Fibroblast of skin of scalp (primary cell): ENCODE measurements at places on chromosomes 12 and 14.

GRCh38 chr12:116066381-116067230, 210.9 kb downstream of the MED13L start:
- peak; percentile 57 for DNase-seq

DNA sequence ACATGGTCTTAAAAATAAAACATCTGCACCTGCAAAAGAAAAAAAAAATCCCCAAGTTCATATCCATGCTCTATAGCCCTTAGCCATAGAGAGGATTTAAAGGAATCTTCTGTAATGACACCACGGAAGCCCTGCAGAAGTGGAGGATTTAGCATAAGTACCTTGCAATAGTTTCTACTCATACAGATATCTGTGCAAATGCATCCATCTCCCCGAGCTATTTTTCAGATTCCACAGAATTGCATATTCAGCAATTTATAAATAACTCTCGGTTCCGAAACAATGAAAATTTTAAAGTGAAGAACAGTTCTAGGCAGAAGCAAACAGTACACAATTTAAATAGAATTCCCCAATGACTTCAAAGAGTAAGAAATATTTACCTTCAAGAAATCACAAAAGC, 424 bp downstream of the IGF1 start:
- no peak for DNase-seq

DNA sequence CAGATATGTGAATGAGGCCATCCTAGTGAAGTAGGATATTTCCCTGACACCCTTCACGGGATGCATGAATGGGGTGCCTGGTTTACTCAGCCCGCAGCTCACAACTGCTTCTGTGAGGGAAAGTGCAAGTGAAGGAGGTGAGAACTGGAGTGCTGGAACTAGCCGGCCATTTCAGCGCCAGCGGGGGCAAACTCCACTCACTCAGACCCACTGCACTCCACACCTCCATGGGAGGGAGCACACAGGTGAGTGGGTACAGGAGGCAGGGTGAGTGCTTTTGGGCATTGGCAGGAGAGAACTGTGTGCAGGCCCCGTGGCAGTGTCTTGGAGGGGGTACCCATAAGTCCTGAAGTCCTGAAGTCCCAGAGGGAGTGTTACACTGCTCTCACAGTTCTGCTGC, 1008.4 kb downstream of the SLC6A15 start:
- DNase-seq, result no peak

- DNase-seq, result no peak
These were observed 1367.3 kb upstream of the FLRT2 start for GRCh38 chr14:84162633-84163032.

- DNase-seq, result no peak
These were observed 560.0 kb downstream of the SNAPC1 start for GRCh38 chr14:62322216-62322615.

GRCh38 chr14:52043690-52044089, 25.2 kb downstream of the NID2 start:
- peak; percentile 51 for DNase-seq

GRCh38 chr14:69573831-69574262, 824 bp downstream of the CCDC177 start:
- no peak for DNase-seq

GRCh38 chr14:92453691-92454090, 59.9 kb upstream of the RIN3 start:
- DNase-seq, result no peak

- DNase-seq, result no peak
These were observed 458.8 kb upstream of the SOX5 start for GRCh38 chr12:24408305-24408704.

GRCh38 chr12:68565391-68565903, 45.3 kb upstream of the RAP1B start:
- DNase-seq, result peak; percentile 86

GRCh38 chr14:24185026-24185425, 3.6 kb downstream of the IPO4 start:
- DNase-seq, result no peak

DNA sequence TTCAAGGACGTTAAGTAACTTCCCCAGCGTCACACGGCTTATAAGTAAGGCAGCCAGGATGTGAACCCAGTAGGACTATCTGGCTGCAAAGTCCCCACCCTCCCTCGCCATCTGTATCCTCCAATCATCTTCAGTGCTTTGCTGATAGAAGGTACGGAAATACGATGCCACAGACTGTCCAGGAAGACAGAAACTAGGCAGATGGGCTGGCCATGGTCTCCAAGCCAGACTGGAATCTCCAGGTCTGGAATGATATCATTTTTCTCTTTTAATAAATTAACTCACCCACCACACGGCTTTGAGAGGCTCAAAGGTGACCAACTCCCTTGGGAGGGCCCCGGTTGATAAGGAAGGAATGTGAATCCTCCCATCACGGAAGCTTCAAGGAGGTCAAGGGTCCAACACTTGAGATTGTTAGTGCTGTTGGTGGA, 16.3 kb upstream of the BDKRB1 start:
- DNase-seq, result no peak

DNA sequence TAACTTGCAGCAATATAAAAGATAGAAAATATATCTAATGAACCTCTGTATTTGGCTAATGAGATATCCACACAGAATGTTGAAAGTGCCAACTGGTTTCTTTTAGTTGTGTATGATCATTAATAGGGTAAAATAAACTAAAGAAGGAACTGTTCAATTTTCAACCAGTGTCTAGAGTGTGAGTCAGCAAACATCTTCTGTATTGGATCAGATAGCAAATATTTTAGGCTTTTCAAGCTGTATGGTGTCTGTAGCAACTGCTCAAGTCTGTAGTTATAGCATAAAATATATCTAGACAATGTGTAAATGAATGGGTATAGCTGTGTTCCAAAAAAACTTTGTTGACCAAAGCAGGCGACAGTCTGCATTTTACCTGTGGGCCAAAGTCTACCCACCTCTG, 23.5 kb upstream of the NOVA1 start:
- DNase-seq, result peak; percentile 61

DNA sequence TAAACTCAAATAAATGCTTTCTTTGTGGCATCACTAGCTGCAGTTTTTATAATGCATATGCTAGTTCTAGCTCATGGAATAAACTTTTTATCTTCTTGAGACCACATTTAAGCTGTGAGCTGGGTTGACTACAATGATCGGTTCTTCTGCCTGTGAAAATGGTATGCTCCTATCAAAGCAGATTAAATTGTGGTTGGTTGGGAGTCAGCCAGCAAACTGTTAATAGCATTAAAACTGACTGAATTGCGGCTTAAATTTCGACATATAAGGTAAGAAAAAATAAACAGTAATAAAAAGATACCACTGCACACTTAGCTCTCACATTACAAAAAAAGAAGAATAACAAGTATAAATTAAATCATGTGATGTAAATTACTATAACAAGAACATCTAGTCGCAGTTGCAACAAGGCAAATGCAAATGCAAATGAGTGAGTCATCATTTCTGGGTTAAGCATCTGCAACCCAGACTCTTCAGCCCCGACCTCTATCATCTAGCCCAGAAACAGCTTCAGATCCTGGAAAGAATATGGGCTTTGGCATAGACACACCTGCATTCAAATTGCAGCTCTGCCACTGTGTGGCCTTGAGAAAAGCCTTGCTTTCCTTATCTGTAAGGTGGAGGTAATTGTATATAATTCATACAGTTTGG, 19.8 kb upstream of the DHRS7 start:
- no peak for DNase-seq

DNA sequence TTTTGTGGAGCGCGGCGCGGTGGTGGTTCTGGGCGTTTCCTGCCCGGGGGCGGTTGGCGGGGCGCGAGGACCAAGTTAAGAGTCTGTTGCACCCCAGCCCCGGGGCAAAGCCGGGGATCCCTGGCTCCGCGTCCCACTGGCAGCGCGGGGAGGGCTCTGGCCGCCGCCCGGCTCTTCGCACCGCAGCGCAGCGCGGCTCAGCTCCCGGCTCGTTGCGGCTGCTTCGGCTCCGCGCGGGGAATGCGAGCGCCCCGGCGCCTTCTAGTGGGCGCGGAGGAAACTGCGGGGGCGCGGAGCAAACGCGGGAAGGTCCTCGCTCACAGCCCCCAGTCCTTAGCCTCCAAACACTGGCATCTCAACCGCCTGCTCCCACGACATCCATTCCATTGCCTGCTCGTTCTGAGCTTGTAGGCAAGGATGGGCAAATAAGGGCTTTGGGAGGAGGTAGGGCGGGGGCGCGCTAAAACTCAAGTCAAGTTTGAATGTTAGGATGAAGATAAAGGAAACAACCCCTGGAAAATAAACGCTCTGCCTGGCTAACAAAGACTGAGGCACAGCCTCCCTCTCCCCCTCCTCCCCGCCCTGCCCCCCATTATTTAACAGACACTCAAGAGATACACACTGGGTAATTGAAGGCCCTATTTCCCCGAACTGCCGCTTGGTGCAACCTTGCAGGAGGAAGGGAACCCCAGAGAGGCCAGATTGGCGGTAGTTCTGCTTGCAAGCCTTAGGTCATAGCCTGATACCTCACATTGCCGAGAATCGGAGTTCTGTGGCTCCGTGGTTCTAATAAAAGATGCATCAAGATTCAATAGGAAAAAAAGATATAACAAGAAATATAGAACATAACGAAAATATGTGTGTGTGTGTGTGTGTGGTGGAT, at the start of gene B4GALNT1:
Gene B4GALNT1 (minus strand): TSS at position 244 of the 883 bp plus-strand sequence. CDS start 1,069 bp downstream, outside the sequence.
- peak; percentile 61 for DNase-seq

DNA sequence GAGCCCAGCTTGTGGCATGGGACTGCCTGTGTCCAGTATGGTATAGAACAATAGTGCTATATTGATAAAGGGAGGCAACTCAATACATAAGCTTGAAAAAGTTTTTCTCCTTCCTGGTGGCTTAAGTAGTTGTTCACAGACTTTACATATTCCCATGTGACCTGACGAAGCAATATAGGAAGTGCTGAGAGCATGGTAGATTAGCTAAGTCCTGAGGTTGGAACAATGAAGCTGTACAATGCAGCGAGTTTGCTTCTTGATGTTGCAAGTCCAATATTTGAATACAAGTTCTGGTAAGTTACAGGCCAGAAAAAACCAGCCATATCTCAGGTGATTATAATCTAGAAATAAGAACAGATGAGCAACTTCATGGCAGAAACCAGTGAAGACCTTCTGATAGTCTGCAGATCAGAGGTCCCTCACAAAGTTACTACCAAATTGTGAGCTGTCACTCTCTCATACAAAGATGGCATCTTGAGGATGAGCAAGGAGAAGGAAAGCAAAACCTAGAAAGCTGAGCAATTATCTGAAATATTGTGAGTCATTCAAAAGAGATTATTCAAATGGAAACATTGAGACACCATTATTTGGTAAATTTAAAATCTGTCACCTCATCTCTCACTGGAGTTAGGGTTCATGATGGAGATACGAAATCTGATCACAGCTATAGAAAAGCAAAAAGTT, 72.9 kb upstream of the BTG1 start:
- DNase-seq, result no peak

DNA sequence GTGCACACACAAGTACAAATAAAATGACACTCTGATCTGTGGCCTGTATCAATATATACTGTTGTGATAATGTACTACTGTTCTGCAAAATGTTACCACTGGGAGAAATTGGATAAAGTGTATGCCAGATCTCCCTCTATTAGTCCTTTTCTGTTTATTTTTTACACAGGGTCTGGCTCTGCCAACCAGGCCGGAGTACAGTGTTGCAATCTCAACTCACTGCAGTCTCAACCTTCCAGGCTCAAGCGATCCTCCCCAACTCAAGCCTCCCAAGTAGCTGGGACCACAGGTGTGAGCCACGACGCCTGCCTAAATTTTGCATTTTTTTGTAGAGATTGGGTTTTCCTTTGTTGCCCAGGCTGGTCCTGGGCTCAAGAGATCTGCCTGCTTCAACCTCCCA, 1.9 kb downstream of the NT5DC3 start:
- no peak for DNase-seq

DNA sequence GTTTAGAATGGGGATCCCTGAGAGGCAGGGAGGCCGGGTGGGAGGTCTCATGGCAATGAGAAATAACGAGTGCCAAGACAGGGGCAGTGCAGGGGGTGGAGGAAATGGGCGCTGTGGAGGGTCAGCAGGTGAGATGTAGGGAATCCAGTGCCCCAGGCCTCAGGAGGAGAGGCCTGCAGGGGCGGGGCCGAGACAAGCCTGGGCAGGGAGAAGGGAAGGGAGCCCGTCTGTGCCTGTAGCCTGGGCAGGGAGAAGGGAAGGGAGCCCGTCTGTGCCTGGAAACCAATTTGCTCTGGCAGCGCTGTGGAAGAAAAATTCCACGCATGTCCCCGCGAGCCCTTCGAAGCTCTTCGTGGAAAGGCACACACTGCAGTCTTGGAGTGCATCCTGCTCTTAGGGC, 10.6 kb upstream of the NCOR2 start:
- no peak for DNase-seq

- no peak for DNase-seq
These were observed 146.7 kb downstream of the TSPAN9 start for GRCh38 chr12:3223601-3224529.

- DNase-seq, result no peak
These were observed 1.4 kb downstream of the NIN start for GRCh38 chr14:50829489-50830043.

- DNase-seq, result no peak
These were observed 82.3 kb downstream of the RGS6 start for GRCh38 chr14:72014486-72014885.

DNA sequence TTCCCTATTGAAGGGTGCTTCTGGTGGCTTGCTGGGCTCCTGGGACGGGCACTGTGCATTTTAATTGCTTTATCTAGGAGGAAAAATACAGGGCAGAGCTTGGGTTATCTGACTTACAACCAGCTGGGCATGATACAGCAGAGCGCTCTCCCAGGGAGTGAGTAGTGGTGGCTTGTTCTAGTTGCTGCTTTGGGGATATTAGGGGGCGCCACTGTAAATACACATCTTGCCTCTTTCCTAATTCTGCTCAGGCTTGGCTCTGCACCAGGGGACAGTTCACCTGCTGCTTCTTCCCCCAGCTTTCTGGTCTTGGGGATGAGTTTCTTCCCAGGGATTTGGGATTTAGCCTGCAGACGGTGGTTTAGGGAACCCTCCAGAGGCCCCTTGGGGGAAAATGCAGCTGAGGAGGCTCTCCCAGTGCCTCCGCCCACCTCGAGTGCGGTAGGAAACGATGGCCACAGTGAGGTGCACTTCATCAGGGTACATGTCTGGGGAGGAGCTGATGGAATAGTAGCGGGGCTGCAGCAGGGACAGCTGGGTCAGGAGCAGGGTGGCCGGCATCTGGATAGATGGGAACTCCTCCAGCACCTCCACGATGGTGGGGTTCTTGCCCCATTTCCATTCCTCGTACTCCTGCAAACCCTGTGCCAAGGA, 36.9 kb upstream of the FBXO21 start:
- no peak for DNase-seq

GRCh38 chr14:96734076-96734622, 63.0 kb upstream of the VRK1 start:
- no peak for DNase-seq

- no peak for DNase-seq
These were observed 147.1 kb upstream of the PLEKHA5 start for GRCh38 chr12:18982226-18982949.

GRCh38 chr14:103113774-103114173, 9.5 kb upstream of the TNFAIP2 start:
- no peak for DNase-seq

- peak; percentile 41 for DNase-seq
These were observed 126.4 kb downstream of the ATP23 start for GRCh38 chr12:58067610-58068387.

DNA sequence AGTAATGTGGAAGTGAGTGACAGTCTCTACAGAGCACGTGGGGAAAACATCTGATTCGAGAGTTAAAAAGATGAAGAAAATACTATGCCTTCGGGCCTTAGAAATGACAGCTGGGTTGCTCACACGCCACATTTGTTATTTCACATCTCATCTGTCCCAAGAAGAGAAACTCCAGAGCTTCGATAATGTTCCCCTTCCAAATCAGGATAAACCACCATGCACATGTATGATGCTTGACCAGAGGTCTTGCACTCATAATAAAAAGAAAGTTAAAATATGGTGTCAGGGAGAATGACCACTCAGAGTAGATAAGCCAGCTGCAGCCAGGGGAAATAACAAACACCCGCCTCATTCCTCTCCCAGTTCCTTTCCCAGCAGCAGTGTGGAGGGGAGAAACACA, 34.6 kb downstream of the NIN start:
- no peak for DNase-seq
